ENCODE measurements at places on chromosomes 6 and 20. TPM values are rescaled to one million over a fixed set of nuclear protein-coding genes. Genes with fewer than 3 reads are reported as not detected.

GRCh38 chr20:4607287-4607713 is 114.4 kb upstream of the PRND start:
- ATAC-seq = peak; percentile 74

DNA sequence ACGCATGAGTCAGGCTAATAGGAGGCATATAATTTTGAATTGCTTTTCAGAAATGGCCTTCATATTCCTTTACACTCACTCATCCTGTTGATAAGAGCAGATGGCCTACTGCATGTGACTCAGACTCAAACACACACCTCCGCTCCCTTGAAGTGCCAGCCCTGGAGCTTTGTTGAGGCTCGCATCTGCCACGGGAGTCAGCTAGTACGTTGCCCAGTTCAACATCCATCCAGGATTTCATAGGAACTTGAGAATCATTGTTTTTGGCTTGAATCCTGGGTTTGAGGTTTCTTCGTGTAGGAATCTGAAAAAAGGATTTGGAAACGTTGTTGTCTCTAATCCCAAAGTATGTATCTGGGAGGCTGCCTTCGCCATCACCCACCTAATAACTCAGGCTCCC is 87.4 kb upstream of the JAG1 start:
- ATAC-seq = no peak

- no peak for ATAC-seq
Observed at GRCh38 chr20:910132-910869, 5.8 kb downstream of the ANGPT4 start.

GRCh38 chr6:158460602-158461169 is 99.2 kb upstream of the TMEM181 start:
- peak; percentile 83 for ATAC-seq

GRCh38 chr6:101266063-101266462 is 127.4 kb upstream of the GRIK2 start:
- ATAC-seq = no peak

- ATAC-seq = no peak
Observed at GRCh38 chr6:110329714-110330436, 28.3 kb downstream of the METTL24 start.

DNA sequence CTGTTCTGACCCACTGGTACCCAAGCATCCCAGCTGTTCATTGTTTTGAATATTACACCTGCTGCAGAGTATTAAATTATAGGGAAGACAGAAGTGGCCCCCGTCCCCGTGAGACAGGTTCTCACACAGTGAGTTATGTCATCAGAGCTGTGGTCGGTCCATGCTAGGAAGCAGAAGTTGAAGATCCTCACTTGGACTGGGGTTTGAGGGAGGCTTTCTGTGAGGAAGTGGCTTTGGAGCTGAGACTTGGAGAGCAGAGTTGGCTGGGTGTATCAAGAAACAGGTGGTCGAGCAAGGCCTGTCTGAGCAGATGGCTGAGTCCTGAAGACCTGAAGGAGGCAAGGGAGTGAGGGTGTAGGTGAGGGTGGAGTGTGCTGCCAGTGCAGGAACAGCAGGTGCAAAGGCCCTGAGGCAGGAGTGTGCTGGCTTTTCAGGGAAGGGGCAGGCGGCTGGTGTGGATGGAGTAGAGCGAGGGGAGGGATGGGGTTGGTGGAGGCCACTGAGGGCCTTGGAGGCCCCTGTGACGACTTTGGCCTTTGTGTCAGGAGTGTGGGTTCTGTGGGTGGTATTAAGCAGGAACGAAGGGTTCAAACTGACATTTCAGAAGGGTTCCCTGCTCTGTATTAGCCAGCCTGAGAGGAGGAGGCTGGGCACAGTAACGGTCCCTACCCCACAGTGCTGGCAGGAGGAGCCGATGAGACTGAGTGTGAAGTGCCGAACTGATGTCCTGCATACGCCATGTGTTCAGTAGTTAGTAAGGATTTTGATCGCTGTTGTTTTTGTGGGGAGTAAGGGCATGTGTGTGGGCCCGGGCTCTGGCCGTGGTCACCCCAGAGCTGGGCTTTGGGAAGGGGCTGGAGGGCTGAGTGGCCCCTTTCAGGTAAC is 11.8 kb downstream of the SRC start:
- peak; percentile 9 for ATAC-seq

DNA sequence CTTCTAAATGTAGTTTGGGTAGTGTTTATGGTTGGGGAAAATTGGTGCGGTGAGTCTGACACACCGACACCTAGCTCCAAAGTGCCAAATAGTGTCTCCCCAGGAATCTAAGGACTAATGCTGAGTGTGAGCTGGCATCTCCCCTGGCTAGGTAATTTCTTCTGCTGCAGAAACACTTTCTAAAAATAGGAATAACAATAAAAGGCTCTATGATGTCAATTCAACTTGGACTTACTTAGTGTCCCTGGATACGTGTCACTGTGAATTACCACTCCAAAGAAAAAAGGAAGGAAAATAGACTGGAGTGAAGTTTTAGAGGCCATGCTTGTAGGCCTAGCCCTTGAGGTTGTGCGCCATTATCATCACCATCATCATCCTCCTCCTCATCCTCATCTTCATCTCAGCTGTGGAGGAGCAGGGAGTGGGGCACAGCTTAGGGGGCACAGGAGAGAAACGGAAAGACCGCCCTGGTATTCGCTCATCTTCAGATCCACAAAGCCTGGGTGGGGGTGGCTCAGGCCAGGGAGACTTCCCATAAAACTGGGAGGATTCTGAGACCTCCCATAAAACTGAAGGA is 89.6 kb downstream of the TBC1D7 start:
- no peak for ATAC-seq

DNA sequence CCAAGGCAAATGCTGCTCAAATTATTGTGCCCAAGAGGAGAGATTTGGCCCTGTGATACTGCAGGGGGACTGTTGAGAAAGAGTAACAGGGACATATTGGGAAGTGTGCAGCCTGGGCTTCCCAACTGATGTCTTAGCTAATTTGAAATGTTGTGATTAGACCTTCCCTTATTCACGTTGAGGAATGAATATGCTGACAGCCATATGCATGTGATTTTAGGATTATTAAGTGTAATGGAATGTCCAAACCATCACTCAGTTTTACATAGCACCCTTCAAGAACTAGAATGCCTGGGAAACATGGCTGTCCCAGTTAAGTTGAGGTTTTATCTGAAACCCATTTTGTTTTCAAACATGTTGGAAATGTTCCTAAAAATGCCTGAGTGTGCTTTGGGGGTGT is 81.4 kb downstream of the CARMIL1 start:
- no peak for ATAC-seq

- no peak for ATAC-seq
Observed at GRCh38 chr20:24432046-24432442, 37.4 kb upstream of the SYNDIG1 start.

DNA sequence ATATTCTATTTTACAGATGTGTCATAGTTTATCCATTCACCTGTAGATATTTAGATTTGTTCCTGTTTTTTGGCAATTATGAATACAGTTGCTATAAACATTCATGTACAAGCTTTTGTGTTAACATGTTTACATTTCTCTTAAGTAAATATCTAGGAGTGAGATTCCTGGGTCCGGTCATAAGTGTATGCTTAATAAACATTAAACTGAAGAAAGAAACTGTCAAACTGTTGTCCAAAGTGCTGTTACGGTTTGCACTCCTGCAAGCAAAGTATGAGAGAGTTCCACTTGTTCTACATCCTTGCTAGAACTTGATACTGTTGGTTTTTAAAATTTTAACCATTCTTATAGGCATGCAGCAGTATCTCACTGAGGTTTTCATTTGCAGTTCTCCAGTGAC is 138.6 kb downstream of the RALGAPA2 start:
- no peak for ATAC-seq

DNA sequence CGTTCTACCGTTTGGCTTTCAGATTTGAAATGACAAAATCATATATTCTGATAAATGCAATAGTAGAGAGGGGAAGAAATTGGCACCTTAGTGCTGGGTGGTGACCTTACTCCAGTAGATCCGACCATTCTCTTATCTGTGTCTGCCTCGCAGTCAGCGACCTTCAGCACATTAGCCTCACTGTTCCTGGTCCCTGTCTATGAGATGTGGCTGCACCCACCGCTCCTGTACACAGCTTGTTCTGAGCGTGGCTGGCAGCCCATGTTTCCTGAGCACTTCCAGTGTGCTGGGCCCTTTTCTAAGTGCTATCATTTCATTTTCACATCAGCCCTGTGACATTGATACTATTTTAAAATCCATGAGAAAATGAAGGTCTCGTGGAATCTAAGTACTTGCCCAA is 138.1 kb downstream of the TMEM242 start:
- no peak for ATAC-seq

DNA sequence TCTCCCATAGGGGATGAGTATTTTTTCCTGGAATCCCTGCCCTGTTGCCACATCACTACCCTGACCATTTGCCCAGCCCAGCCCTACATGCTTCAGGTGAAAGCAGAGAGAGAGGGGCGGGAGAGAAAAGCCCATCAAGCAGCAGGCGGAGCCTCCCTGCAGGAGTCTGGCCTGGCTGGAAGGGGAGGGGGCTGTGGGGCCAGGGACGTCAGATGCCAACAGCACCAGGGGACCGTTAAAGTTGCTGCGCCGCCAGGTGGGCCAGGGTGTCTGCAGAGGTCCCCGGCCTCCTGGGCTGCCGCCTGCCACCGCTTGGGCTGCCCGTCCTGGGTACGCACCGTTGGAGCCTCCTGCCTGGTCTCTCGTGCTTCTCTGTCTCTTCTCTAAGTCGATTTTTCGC is 757 bp upstream of the R3HDML start:
- no peak for ATAC-seq

PRL gene
- total RNA-seq = not detected

ATP9A gene
- total RNA-seq = 1.7 TPM

BPIFB1 gene
- not detected for total RNA-seq

ZNF334 gene
- total RNA-seq = 0.76 TPM

SMIM26 gene
- 67.9 TPM for total RNA-seq

FAM210B gene
- total RNA-seq = 2.2 TPM

TNNC2 gene
- not detected for total RNA-seq

SGK2 gene
- total RNA-seq = 2.9 TPM

All from activated T-helper 17 cell treated with anti-CD3 and anti-CD28 coated beads, Interleukin-2, amount 50 U/mL, for 72 hours (primary cell).